ENCODE measurements at places on chromosomes 11 and 22.

DNA sequence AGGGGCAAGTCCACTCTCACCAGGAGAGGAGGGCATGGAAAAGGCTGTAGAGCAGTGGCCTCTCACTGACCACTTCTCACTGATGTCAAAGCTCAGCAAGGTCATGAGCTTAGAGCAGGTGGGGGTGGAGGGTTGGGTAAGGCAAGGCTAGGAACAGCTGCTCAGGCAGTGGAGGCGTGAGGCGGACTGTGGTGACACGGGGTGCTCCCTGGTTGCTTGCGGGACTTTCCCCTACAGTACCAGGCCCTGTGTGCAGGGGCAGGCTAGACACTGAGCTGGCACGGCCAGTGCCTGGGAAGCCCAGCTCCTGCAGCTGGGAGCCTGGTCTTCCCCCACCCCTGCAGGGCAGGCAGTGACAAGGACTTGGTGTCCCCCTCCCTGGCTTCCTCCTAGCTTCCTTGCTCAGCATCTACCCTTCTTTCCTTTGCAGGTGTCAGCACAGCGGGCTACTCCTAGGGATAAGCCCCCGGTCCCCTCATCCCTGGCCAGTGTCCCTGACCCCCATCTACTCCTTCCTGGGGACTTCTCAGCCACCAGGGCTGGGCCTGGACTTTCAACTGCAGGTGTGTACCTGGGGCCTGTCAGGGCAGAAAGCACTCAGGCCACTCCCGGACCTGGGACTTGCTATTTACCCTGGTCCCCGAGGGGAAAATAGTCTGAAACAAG, 45.6 kb downstream of the PISD start:
- DNase-seq, result no peak

GRCh38 chr11:79520086-79520485, 79.3 kb upstream of the TENM4 start:
- no peak for DNase-seq

- DNase-seq, result no peak
These were observed 19.4 kb downstream of the RSPH14 start for GRCh38 chr22:23122216-23122957.

- DNase-seq, result no peak
These were observed 25.8 kb upstream of the TREH start for GRCh38 chr11:118705111-118705741.

- peak; percentile 59 for DNase-seq
These were observed 102.7 kb downstream of the BRD1 start for GRCh38 chr22:49724893-49725489.

- DNase-seq, result no peak
These were observed 946.9 kb downstream of the BRD1 start for GRCh38 chr22:48880749-48881148.

DNA sequence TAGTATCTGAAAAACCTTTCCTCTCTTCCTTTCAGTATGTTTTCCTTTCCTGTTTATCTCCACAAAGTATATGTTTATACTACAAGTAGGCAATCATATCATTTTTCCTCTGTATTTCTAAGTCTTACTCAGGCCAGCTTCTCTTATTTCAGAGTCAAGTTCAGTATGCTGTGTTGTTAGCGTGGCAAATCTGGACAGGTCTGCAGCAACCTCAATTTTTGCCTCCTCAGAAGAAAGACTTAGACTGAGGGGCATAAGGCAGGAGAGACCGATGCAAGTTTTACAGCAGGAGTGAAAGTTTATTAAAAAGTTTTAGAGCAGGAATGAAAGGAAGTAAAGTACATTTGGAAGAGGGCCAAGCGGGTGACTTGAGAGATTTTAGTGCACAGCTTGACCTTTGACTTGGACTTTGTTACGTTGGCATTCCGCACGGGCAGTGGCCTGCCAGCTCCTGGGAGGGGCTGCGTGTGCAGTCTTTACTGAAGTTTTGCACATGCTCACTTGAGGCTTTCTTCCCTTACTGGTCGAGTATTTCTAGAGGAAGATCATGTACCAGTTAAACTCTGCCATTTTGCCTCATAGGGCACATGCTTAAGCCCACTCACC, 343.2 kb downstream of the NTM start:
- no peak for DNase-seq

DNA sequence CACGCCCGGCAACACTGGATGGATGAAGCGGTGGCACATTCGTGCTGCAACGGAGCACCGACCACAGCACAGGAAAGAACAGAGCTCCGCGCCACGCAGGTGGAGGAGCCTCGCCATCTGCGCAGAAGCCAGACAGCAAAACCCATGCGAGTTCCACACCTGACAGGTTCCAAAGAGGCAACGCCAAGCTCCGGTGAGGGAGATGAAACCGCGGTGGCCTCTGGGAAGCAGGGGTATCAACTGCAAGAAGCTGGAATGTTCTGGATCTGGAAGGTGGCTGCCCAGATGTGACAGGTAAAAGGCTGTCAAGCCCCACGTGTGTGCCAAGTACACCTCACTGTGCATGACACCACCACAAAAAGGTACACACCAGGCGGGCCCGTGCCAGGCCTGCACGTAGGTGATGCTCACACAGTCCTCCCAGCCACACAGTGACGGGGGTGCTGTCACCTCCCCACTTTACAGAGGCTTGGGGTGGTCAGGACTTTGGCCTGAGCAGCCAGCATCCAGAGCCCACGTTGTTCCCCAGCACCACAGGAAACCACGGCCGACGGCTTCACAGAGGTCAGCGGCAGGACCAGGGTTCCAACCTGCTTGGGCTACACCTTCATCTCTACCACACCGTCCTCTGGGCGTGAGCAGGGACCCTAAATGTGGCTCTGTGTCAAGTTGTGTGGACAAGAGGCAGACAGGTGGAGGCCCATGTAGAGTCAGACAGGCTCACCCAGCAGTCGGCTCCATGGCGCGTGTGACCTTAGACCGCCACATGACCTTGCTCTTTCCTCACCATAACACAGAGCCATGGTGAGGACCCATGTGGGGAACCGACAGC, 19.7 kb upstream of the EFCAB6 start:
- DNase-seq, result no peak

DNA sequence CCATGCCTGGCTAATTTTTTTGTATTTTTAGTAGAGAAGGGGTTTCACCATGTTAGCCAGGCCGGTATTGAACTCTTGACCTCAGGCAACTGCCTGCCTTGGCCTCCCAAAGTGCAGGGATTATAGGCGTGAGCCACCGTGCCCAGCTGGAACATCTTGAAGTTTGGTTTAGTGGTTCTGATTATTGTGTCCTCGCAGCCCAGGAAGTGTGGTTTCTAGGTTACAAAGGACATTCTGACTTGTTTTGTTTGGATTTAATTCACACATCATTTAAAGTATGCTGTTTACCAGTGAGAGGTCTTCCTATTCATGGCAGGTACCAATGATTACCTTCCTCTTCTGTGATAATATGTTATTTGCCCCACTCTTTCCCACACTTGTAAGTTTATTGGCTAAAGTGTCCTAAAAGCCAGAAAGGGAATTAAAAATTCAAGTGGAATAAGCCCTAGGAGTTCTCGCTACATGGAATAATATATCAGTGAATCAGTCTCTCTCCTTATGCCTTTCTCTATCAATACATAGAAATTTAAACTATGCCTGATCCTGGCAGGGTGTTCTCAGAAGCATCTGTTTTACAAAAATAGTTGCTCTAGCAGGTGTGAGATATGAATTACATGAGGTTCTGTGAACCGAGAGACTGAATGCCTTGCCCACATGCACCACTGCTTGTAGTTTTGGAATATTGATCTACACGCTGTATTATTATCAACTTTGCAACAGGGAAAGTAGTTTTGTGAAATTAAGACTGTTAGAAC, 263.1 kb downstream of the DDX10 start:
- no peak for DNase-seq

- DNase-seq, result no peak
These were observed 23.5 kb downstream of the LARGE1 start for GRCh38 chr22:33896575-33897447.

DNA sequence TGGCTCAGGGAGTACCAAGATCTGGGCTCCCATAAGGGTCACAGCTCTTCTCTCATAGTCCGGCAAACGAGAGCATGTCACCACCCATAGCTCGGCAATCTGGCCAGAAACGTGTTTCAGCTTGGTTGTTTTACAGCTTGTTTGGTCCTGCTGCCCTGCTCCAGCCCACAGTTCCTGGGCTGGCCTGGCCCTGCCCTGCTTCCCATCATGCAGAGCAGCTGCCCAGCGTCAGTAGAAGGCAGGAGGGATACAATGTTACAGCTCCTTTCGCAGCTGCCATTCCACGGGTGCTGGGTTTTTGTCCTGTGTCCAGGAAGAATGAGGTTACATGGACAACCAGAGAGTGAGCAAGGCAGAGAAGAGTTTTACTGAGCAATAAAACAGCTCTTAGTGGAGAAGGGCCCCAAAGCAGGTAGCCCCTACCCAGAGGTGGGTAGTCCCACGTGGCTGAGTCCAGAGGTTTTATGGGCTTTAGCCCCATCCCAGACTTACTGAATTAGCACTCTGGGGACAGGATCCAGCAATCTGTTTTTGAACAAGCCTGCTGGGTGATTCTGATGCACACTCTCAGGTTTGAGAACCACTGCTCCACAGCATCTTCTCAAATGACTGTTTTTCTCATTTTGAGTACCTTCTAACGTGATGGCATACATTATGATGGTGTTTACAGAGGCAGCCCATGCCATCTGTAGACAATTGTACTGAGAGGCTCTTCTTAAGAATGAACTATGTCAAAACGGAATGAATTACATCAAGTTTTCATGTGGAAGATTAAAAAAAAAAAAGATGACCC, 5.8 kb upstream of the MS4A18 start:
- no peak for DNase-seq

DNA sequence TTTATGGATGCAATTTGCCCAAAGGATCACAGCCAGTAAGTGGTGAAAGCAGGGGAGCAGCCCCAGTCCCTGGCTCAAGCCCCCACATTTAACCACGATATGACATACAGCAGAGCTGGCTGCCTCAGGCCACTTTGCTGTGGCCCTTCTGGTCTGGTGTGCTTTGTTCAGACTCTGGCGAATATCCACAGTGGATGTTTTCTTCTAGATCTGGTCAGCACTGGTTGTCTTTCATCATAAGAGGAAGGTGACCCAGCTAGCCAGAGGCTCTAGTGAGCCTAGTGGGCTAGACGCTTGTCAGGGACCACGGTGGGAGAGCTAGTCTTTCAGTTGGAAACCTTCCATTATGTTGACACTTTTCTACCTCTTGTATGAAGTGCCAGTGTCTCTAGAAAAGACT, 42.5 kb downstream of the DGCR2 start:
- no peak for DNase-seq

DNA sequence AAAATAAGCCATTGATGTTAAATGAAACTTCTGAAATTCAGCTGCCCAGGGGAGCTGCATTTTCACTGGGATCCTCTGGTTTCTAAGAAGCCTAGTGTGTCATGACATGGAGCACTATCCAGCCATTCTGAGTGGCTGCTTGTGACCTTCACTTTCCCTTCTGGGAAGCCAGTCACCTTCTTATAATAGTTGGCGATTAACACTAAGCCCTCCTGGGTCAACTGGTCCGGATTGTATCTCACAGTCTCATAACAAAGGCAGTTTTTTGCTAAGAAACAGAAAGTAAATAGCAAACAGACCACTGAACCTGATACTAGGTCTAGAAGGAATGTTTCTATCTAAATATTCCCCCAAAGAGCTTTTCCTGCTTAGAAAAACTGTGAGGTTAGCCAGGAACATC, 7.9 kb downstream of the CSRP3 start:
- DNase-seq, result no peak

Measured in ureter (tissue), 1 donor.